ENCODE measurements at places on chromosomes 13 and 19.

DNA sequence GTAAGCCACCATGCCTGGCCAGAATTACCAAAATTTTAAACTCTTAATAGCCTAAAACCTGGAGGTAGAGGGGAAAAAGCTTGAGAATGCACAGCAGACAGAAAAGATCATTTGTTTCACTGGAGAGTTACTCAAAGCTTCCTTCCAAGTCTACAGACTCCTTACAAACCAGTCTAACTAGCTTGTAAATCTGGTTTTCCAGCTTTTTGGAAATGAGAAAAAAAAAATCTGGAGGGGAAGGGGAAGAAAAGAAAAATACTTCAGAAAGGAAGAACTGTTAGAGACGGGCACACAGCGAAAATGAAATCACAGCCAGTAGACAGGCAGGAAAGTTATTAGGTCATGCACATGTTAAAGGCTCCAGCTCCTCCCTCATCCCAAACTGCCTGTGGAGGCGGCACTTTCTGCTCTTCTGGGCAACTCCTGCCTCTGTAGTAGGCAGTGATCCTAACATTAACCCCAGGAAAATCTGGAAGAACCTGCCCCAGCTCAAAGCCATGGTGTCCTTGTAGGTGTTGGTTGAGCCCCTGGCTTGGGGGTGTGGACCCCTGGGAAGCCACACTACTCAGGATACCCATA is 17.3 kb downstream of the PARP4 start:
- no peak for DNase-seq

GRCh38 chr19:39940221-39940833 is 5.9 kb upstream of the FCGBP start:
- DNase-seq, result no peak

DNA sequence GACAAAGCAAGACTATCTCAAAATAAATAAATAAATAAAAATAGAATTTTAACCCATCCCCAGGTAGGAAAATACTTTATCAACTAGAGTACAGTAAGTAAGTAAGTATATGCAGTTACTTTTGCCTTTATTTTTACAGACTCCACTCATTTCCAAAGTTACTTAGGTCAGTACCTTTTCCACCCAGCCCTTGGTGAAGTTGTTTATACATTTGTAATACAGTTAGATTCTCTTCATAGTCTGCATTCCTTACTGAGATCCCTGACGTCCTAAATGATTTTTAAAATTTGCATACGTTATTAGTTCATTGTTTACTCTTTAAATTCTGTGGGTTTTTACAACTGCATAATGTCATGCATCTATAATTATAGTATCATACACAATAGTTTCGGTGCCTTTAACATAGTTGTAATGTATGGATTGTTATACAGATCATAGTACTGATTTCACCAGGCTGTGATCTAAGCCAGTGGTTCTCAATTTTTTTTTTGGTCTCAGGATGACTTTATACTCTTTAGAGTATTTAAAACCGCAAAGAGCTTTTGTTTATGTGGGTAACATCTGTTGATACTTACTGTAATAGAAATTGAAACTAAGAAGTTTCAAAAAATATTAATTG is 10.4 kb downstream of the SETDB2 start:
- no peak for DNase-seq

DNA sequence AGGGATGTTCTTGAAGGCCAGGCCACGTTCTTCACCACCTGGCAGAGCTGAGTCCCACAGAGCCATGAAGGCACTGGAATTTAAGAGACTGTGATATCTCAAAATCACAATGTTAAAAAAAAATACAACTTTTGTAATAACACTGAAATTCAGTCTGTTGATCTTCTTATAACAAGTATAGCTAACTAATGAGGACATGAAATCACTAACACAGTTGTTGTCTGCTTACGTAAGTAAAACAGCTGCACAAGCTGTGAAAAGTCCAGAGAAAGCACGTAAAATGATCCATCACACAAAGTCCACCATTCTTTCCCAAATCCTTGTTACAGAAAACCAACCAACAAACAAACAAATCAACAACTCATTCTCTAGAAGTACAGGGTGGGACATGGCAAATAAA is 32.9 kb downstream of the FLT3 start:
- DNase-seq, result no peak

GRCh38 chr19:11322269-11323024 is 17.0 kb downstream of the RAB3D start:
- DNase-seq, result no peak

GRCh38 chr13:42600943-42601342 is 27.0 kb downstream of the TNFSF11 start:
- DNase-seq, result no peak

GRCh38 chr13:51437550-51438127 is 15.2 kb downstream of the INTS6 start:
- DNase-seq, result no peak

GRCh38 chr13:78576261-78576660 is 27.1 kb downstream of the POU4F1 start:
- DNase-seq, result no peak

DNA sequence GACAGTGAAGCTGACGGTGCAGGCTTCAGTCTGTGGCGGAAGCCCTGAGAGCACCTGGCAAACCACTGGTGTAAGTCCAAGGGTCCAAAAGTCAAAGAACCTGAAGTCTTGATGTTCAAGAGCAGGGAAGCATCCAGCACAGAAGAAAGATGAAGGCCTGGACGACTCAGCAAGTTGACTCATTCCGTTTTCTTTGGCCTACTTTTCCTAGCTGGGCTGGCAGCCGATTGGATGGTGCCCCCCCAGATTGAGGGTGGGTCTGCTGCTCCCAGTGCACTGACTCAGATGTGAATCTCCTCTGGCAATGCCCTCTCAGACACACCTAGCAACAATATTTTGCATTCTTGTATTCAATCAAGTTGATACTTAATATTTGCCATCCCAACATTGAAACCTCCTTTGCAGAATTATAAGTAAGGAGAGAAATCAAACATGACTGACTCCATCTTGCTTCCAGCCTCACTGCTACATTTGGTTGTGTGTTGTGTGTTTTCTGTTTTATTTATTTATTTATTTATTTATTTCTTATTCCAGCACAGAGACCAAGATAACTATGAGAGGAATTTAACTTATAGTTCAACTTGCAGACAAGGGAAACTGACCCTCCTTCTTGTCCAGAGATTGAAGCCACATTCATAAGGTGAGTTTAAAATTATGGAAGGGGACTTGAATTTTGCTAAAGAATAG is 32.8 kb downstream of the IGFL2 start:
- DNase-seq, result no peak

DNA sequence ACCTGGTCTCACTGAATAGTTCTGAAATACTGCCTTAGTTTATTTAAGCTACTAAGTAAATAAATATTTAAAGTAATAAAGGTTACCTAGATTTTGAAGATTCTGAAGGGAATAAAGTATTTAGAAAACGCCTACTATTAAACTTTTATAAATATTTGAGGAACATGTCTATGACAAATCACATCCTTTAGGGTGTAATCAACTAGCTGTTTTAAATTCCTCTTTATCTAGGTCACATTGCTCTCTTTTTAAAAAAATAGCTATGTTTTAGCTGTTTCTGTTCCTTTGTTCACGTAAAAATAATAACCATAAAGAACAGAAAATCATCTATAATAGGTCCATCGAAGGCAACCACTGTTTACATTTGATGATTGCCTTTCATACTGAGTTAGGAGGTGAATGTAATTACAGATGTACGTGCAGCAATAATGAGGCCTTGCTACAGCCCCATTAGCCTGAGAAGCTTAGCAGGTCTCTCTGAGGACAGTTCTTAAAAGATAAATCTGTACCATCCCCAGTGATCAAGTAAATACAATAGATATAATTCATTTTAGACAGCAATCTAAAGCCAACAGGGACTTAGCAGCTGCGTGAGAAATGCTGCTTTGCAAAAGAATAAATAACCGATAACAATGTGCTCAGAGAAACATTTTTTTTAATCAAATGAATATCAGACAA is 449.5 kb downstream of the LIG4 start:
- no peak for DNase-seq

GRCh38 chr13:23202383-23202782 is 21.6 kb downstream of the SGCG start:
- DNase-seq, result no peak

DNA sequence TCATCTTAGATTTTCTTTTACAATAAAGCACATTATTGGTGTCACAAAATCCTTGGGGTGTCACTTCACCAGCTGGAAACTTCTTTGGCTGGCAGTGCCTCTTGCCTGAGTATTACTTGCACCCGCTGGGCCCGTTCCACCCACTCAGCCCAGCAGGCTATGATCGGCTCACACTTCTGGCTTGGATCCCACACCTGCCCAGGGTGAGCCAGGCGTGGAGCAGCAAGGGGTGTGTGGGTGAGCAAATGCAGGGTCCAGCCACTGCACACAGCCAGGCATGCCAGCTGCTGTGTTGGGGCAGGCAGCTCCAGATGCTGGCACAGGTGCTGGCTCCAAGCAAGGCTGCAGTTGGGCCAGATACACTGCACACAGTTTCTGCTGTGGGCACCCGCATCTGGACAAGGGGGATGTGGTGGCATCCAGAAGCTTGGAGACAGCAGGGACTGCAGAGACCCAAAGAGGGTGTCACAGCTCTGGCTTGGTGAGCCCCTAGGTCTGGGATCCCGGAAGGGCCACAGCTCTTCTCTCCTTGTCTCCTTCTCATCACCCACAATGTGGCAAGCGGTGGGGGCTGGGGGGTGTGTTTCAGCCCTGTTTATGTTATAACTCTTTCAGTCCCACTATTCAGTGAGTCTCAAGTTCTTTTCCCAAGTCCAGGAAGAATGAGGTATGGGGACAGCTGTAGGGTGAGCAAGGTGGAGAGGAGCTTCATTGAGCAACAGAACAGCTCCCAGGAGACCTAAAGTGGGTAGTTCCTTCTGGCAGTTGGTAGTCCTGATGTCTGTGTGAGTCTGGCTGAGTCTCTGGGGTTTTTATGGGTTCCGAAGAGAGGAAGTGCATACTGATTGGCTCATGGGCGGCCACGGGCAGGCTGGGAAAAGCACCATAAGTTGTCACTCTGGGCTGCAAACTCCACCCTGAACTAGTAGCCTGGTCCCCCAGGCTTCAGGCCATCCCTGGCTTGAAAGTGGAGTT is 25.3 kb upstream of the TBC1D4 start:
- DNase-seq, result no peak

GRCh38 chr19:44973982-44974735 is 19.0 kb downstream of the CLPTM1 start:
- DNase-seq, result no peak

DNA sequence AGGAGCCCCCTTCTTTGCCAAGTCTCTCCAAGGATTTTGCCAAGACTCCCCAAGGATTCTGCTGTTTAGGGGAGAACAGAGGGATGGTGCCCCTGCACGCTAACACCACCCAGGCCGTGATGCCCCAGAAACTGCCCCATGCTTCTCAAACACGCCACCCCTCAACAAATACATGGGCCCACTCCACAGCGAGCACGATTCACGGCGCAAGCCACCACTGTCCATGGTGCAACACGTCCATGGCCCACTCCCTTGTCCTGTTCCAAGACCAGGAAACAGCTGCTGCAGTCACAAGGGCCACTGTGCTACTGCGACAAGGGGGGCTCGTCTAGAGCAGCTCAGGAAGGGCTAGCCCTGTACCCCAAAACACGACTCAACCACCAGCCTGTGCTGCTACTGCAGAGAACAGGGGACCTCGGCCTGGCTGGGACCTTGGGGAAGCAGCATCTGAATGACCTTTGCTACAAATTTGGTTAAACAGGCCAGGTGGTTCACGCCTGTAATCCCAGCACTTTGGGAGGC is 36.5 kb upstream of the ISYNA1 start:
- DNase-seq, result no peak

GRCh38 chr13:110138010-110138699 is 168.8 kb downstream of the COL4A1 start:
- DNase-seq, result peak; percentile 68

- no peak for DNase-seq
These were observed 36.7 kb upstream of the PEG3 start for GRCh38 chr19:56877069-56877715.

GRCh38 chr13:112106478-112107141 is 39.7 kb downstream of the SOX1 start:
- DNase-seq, result no peak

DNA sequence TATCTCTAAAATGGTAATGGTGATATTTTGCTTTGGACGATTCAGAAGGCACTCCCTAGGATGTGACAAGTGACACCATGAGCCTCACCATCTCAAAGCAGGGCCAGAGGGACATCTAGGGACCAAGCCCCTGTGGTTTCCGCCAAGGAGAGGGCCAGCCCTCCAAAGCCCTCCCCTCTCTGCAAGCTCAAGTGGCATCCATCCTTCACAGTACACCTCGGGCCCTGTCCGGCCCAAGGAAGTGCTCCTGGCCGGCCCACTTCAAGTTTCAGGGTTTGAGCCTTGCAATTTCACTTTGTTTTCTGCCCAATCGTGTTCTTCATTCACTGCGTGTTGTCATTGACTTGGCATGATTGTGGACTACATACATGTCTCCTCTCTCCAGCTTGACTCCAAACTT is 82.5 kb downstream of the TSHZ3 start:
- DNase-seq, result no peak

GRCh38 chr13:62337109-62337880 is 921.6 kb upstream of the PCDH20 start:
- no peak for DNase-seq

DNA sequence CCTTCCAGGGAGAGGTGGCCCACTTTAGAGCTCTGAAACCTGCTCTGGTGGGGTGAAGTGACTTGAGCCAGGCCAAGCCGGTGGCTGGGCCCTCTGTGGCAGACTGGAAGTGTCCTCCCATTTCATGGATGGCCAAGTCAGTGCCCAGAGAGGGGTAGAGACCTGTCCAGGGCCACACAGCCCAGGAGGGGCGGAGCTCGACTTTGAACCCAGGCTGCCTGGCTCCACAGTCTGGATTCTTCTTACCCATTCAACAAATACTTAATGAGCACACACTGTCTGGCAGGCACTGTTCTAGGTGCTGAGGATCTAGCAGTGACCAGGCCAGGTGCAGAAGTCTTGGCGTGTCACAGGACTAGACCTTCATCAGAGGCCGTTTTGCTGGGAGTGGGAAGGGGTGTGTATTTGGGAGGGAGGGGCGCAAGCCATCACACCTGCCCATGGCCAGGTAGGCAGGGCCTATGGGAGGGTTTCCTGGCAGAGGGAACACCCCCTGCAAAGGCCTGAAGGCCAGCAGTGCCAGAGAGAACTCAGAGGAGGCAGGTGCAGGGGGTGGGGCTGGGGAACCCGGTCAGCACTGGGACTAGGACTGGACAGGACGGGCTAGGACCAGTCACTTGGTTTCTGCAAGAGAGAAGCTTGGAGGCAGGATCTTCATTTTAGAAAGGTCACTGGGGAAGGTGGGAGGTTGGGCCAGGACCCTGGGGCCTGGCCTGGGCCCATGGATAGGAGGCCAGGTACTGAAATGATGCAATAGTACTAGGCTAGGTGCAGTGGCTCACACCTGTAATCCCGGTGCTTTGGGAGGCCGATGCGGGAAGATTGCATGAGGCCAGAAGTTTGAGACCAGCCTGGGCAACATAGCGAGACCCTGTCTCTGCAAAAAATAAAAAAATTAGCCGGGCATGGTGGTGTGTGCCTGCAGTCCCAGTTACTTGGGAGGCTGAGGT is 31.8 kb downstream of the DNM2 start:
- DNase-seq, result no peak

GRCh38 chr13:61908906-61909615 is 493.4 kb upstream of the PCDH20 start:
- no peak for DNase-seq

All from stimulated activated CD4-positive, alpha-beta T cell treated with anti-CD3 and anti-CD28 coated beads, Interleukin-4, amount 100 ng/mL, for 4 hours (primary cell).